ENCODE measurements at places on chromosomes 4 and X. TPM values are rescaled to one million over a fixed set of nuclear protein-coding genes. Genes with fewer than 3 reads are reported as not detected.

The EREG gene
- total RNA-seq: 0.54 TPM

The RPL36A gene
- 2,530 TPM for total RNA-seq

The ANAPC4 gene
- 17.3 TPM for total RNA-seq

The NLGN3 gene
- total RNA-seq: 0.10 TPM

The GNRHR gene
- total RNA-seq: not detected

Measured in cardiac ventricle fibroblast (primary cell).